ENCODE measurements at places on chromosomes 4 and X.
A peak's percentile ranks its signal among the peaks of the same experiment; 100 is the strongest.

GRCh38 chr4:19051831-19052230 is 1030.3 kb upstream of the LCORL start:
- H3K36me3 ChIP-seq = no peaks in the 10 kb centered on the region
- H3K27me3 ChIP-seq = no peaks in the 10 kb centered on the region
- no peak overlapping the region for H3K27ac ChIP-seq

DNA sequence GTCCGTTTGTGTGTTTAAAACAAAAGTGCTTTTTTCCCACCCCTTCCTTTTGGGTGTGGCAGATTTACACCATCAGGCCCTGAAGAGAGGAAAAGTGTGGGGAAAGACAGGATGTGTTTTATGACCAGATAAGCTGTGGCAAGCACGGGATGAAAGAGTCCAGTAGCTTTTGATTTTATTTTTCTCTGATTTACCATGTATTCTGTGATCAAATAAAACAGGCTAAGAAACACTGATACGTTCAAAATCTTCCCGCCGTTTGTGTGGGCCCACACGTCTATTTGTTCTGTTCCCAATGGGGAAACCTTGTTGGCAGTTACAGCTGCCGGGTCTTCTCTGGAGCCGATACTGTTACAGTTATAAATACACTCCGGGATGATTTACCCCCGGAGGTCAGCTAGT is 10.8 kb downstream of the LRP2BP start:
- no peak overlapping the region for H3K4me3 ChIP-seq
- H3K27ac ChIP-seq = no peak overlapping the region
- H3K36me3 ChIP-seq = peaks cover 8% of the 10 kb centered on the region
- DNase-seq = no peak

GRCh38 chr4:65589331-65589730 is 81.0 kb downstream of the EPHA5 start:
- no peaks in the 10 kb centered on the region for H3K36me3 ChIP-seq
- no peaks in the 10 kb centered on the region for H3K27me3 ChIP-seq
- H3K4me3 ChIP-seq = no peak overlapping the region
- no peak for DNase-seq
- no peaks in the 10 kb centered on the region for H3K4me1 ChIP-seq

DNA sequence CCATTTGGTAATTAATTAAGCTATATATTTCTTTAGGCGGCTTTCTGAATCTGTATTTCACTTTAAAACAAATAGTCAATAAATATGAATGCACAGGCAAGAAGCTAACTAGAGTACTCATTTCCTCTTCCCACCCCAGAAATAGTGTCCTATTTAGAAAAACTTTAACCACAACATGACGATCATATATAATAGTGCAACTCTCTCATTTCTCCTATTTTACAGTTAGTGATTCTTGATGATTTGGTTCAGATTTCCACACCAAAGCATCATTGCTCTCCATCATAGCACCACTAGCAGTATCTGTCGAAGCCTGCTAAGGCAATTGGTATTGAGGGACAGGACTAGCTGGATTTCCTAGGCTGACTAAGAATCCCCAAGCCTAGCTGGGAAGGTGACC is 184.0 kb upstream of the GALNTL6 start:
- H3K4me3 ChIP-seq = no peak overlapping the region
- DNase-seq = no peak
- H3K36me3 ChIP-seq = no peaks in the 10 kb centered on the region
- H3K27me3 ChIP-seq = no peaks in the 10 kb centered on the region
- no peak overlapping the region for H3K27ac ChIP-seq

- no peaks in the 10 kb centered on the region for H3K27me3 ChIP-seq
- no peak overlapping the region for H3K4me3 ChIP-seq
Observed at GRCh38 chr4:1753697-1754311, 32.5 kb downstream of the TACC3 start.

- H3K27ac ChIP-seq = peak overlapping the region; percentile 51
- no peaks in the 10 kb centered on the region for H3K27me3 ChIP-seq
- DNase-seq = no peak
- H3K36me3 ChIP-seq = peaks cover 90% of the 10 kb centered on the region
- no peak overlapping the region for H3K4me3 ChIP-seq
Observed at GRCh38 chr4:102606846-102607450, 105.8 kb downstream of the NFKB1 start.

DNA sequence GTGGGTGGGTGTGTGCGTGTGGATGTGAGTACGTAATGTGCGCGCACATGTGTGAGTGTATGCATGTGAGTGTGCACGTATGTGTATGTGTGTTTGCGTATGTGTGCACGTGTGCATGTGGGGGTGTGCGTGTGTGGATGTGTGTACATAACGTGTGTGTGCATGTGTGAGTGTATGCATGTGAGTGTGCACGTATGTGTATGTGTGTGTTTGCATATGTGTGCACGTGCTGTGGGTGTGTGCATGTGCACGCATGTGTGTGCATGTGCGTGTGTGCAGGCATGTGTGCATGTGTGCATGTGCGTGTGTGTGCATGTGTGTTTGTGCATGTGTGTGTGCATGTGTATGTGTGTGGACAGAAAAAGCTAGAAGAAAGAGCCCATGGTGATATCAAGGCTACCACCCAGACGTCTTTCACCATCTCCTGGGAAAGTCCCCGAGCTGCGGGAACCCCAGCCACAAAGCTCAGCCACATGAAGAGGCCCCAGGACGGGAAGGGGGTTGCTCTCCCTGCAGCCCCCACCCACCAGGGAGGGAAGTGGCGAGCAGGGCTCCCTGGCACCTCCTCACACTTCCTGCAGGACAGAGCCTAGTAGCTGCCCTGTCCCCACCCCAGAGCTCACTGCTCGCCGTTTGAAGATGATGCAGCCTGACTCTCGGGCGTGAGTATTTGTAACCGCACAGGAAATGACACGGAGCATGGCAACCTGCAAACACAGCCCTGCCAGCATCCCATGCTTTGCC is 108.3 kb downstream of the DCTD start:
- H3K36me3 ChIP-seq = peaks cover 6% of the 10 kb centered on the region
- peaks cover 19% of the 10 kb centered on the region for H3K4me1 ChIP-seq
- H3K4me3 ChIP-seq = peak overlapping the region; percentile 15
- peak; percentile 71 for DNase-seq
- no peak overlapping the region for H3K27ac ChIP-seq

- DNase-seq = no peak
- H3K27ac ChIP-seq = no peak overlapping the region
- no peaks in the 10 kb centered on the region for H3K27me3 ChIP-seq
- no peaks in the 10 kb centered on the region for H3K36me3 ChIP-seq
- no peaks in the 10 kb centered on the region for H3K4me1 ChIP-seq
Observed at GRCh38 chrX:3295731-3296130, 50.7 kb downstream of the MXRA5 start.

GRCh38 chrX:48971249-48972219 is at the start of gene KCND1:
TSS of gene KCND1 (minus strand) at chrX:48971844. CDS start at chrX:48970271, 1,573 bp downstream.
- peaks cover 12% of the 10 kb centered on the region for H3K4me1 ChIP-seq
- no peak for DNase-seq
- no peak within 1 kb of the TSS for H3K27ac ChIP-seq
- H3K4me3 ChIP-seq = no peak within 1 kb of the TSS

DNA sequence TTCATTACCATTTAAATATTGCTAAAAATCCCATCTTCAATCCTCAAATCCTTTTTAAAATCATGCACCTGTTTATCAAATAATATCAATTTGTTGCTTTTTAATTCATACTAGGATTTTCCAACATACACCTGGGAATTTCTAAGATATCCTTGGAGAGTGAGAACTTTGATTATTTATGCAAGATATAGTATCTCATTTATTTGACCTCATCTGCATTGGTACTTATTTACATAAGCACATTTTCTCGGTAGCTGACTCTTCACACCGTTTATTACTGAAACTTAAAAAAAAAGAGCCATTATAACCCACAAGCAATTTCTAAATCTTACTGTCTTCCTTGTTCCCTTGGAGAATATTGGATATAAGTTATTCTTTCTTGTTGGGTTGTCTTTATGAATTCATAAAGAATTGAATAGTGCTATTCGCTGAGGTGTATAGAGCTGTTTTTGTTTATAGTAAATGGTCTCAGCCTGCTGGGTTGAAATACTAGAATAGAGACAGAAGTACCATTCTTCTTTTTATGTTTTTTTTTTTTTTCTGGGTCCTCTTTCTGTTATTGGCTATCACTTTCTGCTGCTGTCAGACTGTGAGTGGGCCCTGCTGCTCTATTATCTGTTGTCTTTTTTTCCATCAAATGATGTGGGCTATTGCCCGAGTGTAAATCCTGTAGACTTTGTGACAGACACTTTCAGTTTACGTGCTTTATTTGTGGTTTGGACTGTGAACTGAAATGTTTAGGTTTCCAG is 2.9 kb downstream of the UGT8 start:
- H3K36me3 ChIP-seq = no peaks in the 10 kb centered on the region
- DNase-seq = no peak
- H3K27me3 ChIP-seq = peaks cover 35% of the 10 kb centered on the region
- H3K27ac ChIP-seq = no peak overlapping the region
- no peak overlapping the region for H3K4me3 ChIP-seq
- peaks cover 8% of the 10 kb centered on the region for H3K4me1 ChIP-seq

- H3K27me3 ChIP-seq = no peaks in the 10 kb centered on the region
- H3K4me3 ChIP-seq = no peak overlapping the region
- H3K36me3 ChIP-seq = no peaks in the 10 kb centered on the region
- H3K27ac ChIP-seq = no peak overlapping the region
- DNase-seq = no peak
Observed at GRCh38 chr4:3445111-3445820, 3.5 kb downstream of the HGFAC start.

- no peak overlapping the region for H3K4me3 ChIP-seq
- no peaks in the 10 kb centered on the region for H3K4me1 ChIP-seq
- no peak for DNase-seq
- H3K27ac ChIP-seq = no peak overlapping the region
- no peaks in the 10 kb centered on the region for H3K27me3 ChIP-seq
Observed at GRCh38 chr4:158125310-158125709, 47.5 kb downstream of the GASK1B start.

DNA sequence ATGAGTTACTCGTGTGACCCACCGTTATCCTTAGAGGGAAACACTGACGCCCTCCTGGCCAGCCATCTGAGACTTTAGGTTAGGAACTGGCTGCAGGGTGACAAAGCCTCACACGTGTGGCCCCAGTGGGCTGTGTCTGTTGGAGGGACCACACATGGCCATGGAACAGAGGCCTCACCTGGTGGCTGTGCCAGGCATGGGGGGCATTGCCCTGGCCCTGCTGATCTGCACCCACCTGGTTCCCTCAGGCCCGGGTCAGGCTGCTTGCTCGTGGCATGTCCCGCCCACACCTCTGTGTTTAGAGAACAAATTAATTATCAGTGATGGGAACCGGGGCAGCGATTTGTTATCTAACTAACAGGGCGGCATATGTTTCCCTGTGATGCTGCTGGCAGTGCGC is 100.9 kb upstream of the PSAPL1 start:
- no peak overlapping the region for H3K4me3 ChIP-seq
- no peaks in the 10 kb centered on the region for H3K36me3 ChIP-seq
- H3K27ac ChIP-seq = no peak overlapping the region

GRCh38 chr4:145909281-145909715 is 29.3 kb downstream of the ZNF827 start:
- H3K4me1 ChIP-seq = peaks cover 15% of the 10 kb centered on the region
- peaks cover 18% of the 10 kb centered on the region for H3K36me3 ChIP-seq
- no peak overlapping the region for H3K4me3 ChIP-seq
- no peaks in the 10 kb centered on the region for H3K27me3 ChIP-seq

DNA sequence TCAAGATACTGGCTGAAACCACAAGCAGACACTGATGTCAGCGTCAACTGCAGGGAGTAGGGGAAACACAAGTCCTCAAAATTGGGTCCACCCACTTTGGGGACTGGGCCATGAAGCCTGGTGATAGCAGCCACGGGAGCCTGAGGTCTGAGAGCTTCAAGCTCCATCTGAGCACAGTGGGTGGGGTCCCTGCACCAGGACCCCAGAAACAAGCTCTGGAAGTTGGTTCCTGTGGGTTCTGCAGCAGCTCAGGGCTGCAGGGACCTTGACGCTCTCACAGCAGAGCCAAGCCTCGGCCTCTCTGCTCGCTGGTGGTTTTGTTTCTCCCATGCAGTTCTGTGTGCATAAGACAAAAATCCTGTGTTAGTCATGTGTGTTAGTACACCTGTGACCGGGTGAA is 54.5 kb downstream of the CPLX1 start:
- no peak overlapping the region for H3K27ac ChIP-seq
- H3K4me3 ChIP-seq = no peak overlapping the region
- no peaks in the 10 kb centered on the region for H3K27me3 ChIP-seq

- H3K36me3 ChIP-seq = peaks cover 38% of the 10 kb centered on the region
- no peak overlapping the region for H3K27ac ChIP-seq
- peak overlapping the region; percentile 90 for H3K4me3 ChIP-seq
- peak; percentile 41 for DNase-seq
Observed at GRCh38 chrX:40094041-40094899, 3.5 kb downstream of the BCOR start.

DNA sequence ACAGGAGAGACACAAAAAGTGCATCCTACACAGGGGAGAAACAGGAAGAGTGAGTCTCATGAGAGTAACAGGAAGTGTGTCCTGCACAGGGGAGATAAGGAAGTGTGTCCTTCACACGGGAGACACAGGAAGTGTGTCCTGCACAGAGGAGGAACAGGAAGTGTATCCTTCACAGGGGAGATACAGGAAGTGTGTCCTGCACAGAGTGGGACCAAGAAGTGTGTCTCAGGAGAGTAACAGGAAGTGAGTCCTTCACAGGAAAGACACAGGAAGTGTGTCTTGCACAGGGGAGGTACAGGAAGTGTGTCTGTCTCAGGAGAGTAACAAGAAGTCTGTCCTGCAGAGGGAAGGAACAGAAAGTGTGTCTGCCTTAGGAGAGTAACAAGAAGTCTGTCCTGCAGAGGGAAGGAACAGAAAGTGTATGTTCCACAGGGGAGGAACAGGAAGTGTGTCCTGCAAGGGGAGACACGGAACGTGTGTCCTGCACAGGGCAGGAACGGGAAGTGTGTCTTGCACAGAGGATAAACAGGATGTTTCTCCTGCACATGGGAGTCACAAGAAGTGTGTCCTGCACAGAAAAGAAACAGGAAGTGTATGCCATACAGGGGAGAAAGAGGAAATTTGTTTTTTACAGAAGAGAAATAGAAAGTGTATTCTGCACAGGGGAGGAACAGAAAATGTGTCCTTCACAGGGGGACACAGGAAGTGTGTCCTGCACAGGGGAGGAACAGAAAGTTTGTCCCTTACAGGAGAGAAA is 102.0 kb downstream of the ARSF start:
- H3K36me3 ChIP-seq = peaks cover 11% of the 10 kb centered on the region
- no peak for DNase-seq
- H3K4me1 ChIP-seq = peaks cover 11% of the 10 kb centered on the region
- H3K4me3 ChIP-seq = peak overlapping the region; percentile 47

- no peaks in the 10 kb centered on the region for H3K27me3 ChIP-seq
- H3K27ac ChIP-seq = peak overlapping the region; percentile 80
- peaks cover 29% of the 10 kb centered on the region for H3K4me1 ChIP-seq
- H3K4me3 ChIP-seq = peak overlapping the region; percentile 90
- H3K36me3 ChIP-seq = peaks cover 13% of the 10 kb centered on the region
- DNase-seq = no peak
Observed at GRCh38 chr4:55347610-55348228, 1.7 kb downstream of the SRD5A3 start.

GRCh38 chrX:129572422-129572821 is 32.4 kb downstream of the OCRL start:
- no peak overlapping the region for H3K27ac ChIP-seq
- H3K27me3 ChIP-seq = no peaks in the 10 kb centered on the region
- H3K4me3 ChIP-seq = no peak overlapping the region
- no peak for DNase-seq
- H3K36me3 ChIP-seq = no peaks in the 10 kb centered on the region
- no peaks in the 10 kb centered on the region for H3K4me1 ChIP-seq

- H3K27ac ChIP-seq = no peak overlapping the region
- H3K27me3 ChIP-seq = no peaks in the 10 kb centered on the region
- no peaks in the 10 kb centered on the region for H3K36me3 ChIP-seq
- no peaks in the 10 kb centered on the region for H3K4me1 ChIP-seq
Observed at GRCh38 chr4:24372881-24373280, 211.5 kb downstream of the DHX15 start.
